Natural killer cell (primary cell): ENCODE measurements at places on chromosomes 1 and 21. TPM values are rescaled to one million over a fixed set of nuclear protein-coding genes. Genes with fewer than 3 reads are reported as not detected.

DNA sequence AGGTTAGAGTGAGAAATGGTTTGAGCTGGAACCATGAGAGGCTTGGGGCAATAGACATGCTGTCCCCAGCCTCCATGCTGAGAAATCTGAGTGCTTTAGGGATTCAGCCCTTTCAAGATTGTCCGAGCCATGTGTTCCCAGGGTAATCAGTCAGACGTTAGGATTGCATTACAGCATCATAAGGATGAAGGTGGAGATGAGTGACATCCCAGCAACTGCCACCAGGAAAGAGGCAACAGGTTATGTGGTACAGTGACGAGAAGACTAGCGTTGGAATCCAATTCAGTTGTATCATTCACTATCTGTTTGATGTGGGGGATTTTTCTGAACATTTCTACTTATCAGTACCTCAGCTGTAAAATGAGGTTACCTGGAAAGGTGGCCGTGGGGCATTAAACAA lies 1.7 kb downstream of the CAMK1G start:
- DNase-seq = no peak

The LYPD8 gene
- total RNA-seq = not detected

DNA sequence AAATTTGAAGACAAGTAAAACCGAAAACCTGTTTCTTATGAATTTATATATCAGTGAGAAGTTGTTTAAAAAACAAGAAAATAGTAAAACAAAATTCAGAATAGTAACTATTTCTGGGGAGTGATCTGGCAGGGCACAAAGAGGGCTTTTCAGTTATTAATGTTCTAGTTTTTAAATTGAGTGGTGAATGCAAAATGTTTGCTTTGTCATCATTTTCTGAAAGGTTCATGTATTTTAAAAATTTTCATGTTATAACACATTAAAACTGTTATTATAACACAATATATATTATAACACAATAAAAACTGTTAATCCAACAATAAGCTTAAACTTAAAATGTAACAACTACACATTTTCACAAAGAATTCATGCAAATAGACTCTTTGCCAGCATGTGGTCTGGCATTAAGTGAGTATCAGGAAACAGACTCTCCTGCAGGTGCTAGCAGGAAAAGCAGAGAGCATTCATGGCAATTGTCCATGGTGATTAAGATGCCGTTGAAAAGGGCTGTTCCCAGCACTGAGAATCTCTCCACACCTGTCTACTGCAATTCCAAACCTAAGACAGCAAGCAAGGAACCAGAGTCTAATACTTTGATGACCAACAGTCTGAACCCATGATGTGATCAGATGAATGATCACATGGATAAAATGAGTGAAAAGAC lies 204.9 kb downstream of the TBX15 start:
- no peak for DNase-seq

The OR2T11 gene
- total RNA-seq = not detected

GRCh38 chr1:119504831-119505230 lies 2.2 kb upstream of the HSD3B1 start:
- DNase-seq = no peak

The DISC1 gene
- total RNA-seq = 5.9 TPM

The VANGL1 gene
- total RNA-seq = 14.8 TPM

GRCh38 chr1:11795238-11795890 lies 10.4 kb downstream of the MTHFR start:
- no peak for DNase-seq

DNA sequence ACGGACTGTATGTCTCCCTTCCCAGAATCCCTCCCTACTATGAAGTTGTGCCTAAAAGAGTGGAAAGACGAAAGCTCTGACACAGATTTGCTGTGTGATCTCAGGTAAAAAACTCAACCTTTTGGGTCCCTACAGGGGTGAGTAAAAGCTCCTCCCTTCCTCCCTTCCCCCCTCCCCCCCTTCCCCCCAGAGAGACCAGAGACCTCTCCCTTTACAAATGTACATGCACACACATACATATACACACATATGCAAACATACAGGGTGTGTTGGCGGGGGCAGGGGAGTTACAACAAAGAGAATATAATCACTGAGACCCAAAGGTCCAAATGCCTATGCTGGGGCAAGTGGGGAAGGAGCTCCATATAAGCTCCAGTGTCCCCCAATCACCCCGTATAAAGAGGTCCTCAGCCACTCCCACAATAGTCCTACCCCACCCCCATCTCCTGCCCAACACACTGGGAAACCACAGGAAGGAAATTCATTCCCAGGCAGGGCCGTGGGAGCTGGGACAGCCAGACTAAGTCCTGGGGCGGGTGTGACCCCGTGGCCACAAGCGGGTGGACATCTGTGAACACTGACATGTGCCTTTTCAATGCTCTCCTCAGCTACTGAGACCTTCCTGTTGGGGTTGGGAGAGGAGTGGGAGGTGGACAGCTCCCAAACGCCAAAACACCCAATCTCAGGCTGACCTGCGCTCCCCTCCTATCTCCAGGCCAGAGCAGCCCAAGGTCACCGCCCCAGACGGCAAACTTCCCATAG lies 2.0 kb downstream of the MEF2D start:
- no peak for DNase-seq

GRCh38 chr1:216750031-216750627 lies 26.9 kb upstream of the ESRRG start:
- DNase-seq = no peak

The PLA2G2C gene
- total RNA-seq = not detected

The GLMN gene
- total RNA-seq = 19.9 TPM

The DENND2C gene
- 1.6 TPM for total RNA-seq

- no peak for DNase-seq
Observed at GRCh38 chr1:54696262-54696661, 19.4 kb upstream of the TTC4 start.

GRCh38 chr21:46119637-46120271 lies 21.8 kb downstream of the COL6A2 start:
- DNase-seq = no peak

GRCh38 chr1:71693581-71693980 lies 588.8 kb downstream of the NEGR1 start:
- DNase-seq = no peak

GRCh38 chr1:87103074-87103473 lies 188.6 kb downstream of the HS2ST1 start:
- DNase-seq = no peak

DNA sequence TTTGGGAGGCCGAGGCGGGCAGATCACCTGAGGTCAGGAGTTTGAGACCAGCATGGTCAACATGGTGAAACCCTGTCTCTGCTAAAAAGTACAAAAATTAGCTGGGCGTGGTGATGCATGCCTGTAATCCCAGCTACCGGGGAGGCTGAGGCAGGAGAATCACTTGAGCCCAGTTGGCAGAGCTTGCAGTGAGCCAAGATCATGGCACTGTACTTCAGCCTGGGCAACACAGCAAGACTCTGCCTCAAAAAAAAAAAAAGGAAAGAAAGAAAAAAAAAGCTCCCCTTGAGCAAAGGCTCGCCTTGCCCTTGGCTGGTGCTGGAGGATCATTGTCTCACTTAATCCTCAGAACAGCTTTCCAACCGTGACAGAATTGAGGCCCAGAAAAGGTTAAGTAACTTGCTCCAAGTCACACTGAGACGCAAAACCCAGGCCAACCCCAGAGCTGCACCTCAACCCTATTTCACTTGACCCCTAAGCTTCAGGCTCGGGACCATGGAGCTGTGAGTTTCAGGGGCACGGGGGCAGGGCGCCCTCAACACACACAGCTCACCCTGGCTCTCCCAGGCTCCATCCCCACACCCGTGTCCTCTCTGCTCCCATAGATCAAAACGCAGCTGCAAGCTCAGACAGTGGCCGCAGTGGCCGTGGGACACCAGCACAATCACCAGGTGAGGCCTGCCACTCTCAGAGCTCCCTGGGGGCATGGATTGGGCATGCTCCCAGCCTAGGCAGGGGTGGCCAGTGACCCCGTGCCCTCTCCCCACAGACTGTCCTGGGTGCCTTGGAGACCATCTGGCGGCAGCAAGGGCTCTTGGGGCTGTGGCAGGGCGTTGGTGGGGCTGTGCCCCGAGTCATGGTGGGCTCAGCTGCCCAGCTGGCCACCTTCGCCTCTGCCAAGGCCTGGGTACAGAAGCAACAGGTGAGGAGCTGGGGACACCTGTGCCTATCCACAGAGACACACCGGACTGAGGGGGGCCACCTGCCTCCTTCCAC lies 1.6 kb downstream of the SLC25A34 start:
- no peak for DNase-seq
